Activated T-cell treated with anti-CD3 and anti-CD28 coated beads, Interleukin-2, amount 50 U/mL, for 1 hour (primary cell): ENCODE measurements at places on chromosomes 5 and 9.

DNA sequence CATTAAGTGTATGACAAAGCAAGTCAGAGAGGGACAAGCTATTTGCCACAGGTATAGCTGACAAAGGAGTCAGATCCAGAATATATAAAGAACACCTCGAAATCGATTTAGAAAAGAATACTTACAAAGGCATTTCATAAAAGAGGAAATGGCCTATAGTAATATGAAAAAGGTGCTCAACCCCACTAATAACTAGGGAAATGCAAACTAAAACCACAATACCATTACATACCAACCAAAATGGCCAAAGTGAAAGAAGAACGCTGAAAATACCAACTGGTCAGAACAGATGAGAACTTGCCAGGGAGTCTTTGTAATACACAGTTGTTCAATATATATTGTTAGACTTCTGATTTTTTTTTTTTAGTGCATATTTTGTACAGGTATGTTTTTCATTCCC is 152.9 kb downstream of the CDC42SE2 start:
- no peak for DNase-seq

GRCh38 chr5:122412966-122413365 is 100.9 kb downstream of the SNCAIP start:
- no peak for DNase-seq

- DNase-seq, result no peak
Measured at GRCh38 chr9:83271665-83272071, 208.7 kb upstream of the RASEF start.

DNA sequence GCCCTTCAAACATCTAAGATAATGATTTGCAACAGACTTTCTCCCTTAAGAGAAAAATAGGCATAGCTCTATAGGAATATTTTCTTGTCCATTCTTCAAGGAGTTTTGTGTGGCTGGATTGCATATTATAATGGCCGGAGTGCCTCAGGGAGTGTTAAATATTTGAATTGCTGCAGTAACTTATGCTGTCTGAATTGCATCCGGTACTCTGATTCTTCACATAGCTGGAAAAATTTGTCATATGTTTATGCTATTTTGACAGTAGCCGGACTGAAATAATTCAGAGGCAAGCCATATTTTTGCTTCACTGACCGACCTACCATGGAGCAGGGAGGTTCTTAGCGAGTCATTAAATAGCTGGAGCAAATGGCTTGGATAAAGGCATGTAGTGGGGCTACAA is 621.0 kb downstream of the ACTL7B start:
- no peak for DNase-seq

DNA sequence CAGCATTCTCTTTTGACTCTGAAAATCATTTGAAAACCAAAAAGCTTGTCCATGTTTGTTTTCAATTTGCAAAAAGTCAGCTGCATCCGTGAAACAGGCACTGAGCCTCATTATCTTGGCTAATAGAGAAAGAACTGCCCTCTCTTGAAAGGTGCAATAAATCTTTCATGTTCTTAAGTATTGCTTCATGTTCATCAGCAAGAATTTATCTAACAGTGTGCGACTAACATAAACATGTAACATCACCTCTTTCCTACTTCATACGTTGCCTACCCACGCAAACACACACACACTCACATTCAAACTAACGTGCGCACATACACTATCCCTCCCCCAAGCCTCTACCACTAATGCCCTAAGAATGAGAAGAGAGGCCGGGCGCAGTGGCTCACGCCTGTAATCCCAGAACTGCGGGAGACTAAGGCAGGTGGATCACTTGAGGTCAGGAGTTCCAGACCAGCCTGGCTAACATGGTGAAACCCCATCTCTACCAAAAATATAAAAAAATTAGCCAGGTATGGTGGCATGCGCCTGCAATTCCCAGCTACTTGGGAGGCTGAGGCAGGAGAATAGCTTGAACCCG is 629.7 kb upstream of the ZNF608 start:
- no peak for DNase-seq

DNA sequence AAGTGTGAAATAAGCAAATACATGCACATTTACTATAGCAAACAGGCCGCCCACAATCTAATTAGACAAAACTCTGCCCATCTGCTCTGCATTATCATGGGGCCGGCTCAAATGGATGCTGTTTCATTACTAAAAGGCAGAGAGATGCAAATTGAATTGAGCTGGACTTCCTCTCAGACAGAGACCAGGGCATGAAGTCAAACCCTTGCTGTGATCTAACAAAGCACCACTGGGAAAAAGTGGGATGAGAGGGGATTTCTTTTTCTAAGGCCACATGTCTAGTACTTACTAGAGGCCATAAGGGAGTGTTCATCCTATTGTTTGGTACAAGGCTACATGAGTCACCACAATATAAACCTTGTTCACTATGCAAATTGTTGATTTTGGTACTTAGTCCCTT is 614.7 kb downstream of the ISL1 start:
- no peak for DNase-seq

DNA sequence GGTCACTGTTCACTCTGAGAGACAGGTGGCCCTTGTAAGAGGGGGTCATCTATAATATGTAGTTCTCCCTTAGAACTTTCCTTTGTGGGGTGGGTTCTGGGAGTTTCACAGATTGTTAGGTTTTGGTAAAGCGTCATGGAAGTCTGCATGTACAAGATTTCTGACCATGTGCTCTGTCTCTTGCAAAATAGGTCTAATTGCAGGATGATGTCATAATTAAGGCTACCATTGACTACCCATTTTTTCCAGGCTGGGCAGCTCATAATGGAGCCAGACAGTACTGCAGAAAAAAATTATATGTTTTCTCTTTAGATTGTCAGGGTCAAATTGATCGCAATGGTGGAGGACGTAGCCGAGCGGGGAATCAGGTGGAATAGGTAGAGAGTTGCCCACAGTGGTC is 3.7 kb upstream of the GM2A start:
- DNase-seq, result no peak

DNA sequence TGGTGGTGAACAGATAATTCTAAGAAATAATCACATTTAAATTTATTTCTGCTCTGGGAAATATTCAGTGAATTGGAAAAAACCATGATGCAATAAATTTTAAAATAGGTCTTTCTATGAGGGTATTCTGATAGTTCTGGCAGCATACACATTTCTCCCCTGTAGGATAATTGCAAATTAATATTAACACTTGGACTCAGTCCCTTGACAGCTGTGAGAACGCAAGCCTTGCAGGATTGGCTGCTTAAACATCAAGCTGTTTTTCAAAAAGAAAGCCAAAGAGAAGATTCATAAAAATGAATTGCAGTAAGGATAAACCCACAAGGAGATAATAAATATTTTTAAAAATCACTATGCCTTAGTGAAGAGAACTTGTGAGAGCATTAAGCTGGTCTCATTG is 180.0 kb downstream of the MTRR start:
- no peak for DNase-seq

DNA sequence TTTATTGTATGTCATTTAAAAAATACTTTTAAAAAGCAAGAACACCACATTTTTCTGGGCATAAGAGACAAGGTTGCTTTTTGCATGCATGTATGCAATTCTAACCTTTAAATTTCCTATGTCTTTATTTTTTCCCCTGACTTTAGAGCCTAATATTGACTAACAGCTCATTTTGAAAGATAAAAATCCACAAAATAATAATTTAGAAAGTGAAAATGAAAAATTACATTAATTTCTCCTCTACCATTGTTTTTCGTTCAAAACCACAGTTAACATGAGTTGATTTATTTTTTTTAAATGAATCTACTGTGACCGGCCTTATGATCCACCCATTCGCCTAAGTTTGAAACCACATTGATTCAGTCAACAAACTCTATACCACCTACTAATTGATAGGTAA is 137.5 kb upstream of the CDKN2B start:
- DNase-seq, result no peak

DNA sequence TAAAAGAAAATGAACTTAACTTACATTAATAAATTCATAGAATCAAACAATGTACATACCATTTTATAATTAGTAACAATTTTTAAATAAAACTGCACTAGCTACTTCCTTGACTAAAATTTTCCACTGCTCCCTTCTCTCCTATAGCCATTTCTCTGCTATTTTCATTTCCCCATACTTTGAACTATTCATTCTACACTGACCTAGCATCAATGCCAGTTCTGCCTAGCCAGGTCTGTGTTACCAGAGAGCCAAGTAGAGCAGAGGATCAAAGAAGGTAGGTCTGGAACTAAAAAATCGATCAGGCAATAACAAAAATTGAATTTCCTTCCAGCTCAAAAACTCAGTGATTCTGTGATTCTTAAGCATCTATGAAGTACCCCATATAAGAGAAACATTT is 84.5 kb downstream of the ERMP1 start:
- no peak for DNase-seq
